Hippocampal formation (tissue), 2 donors: ENCODE measurements at places on chromosomes 6 and 20.
A peak's percentile ranks its signal among the peaks of the same experiment; 100 is the strongest.

GRCh38 chr6:46175446-46175845 is 4.7 kb upstream of the ENPP5 start:
- no peak for DNase-seq

- no peak for DNase-seq
Measured at GRCh38 chr20:23071996-23072395, 14.1 kb downstream of the CD93 start.

GRCh38 chr6:142822842-142823241 is 122.1 kb downstream of the HIVEP2 start:
- no peak for DNase-seq

- no peak for DNase-seq
Measured at GRCh38 chr6:4806791-4807190, 30.6 kb downstream of the CDYL start.

DNA sequence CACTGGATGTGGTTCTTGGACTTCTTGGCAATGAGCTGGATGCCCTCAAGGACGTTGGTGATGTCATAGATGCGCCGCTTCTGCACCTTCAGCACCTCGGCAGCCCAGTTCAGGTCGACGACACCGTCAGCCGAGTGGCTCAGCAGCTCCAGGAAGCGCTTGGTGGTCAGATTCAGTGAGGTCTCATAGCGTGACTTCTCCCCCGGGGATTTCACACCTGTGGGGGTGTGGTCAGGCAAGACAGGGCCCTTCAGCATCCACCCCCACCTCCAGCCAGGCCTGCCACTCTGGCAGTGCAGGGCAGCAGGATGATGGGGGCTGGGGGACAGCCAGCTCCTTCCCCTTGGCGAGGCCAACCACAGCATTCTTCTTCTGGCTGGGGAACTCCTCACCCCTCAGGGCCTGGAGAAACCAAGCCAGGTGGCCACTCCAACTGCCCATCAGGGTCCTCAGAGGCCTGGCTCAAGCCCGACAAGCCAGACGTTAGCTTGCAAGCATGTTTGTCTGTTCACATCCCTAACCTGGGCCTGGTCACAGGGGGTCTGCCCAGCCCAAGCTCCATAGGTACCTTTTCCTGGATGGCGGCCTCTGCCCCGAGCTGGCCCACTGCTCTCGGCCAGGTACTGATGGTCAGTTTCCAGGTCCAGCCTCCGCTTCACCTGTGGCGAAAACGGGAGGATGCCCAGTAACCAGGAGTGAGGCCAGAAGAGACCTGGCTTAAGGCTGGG is 5.7 kb upstream of the NECAB3 start:
- DNase-seq: no peak

GRCh38 chr6:3569816-3570215 is 113.0 kb upstream of the SLC22A23 start:
- no peak for DNase-seq

DNA sequence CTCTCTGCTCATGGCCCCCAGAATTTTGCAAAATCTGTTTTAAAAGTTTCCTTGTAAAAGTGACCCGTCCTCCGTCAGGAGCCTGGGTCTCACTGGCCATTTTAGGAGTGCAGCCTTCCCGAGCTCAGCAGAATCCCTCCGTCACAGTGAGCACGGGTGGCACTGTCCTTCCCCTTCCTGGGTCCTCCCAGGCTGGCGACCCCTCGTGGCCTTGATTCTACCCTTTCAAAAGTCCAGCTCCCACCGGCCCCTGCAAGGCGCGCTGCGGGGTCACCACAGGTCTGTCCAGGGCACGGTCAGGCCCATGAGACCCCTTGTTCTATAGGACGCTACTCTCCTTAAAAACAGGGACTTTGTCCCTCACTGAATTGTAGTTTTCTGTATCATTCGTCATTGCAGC is 112.7 kb downstream of the PSMB1 start:
- DNase-seq: no peak

DNA sequence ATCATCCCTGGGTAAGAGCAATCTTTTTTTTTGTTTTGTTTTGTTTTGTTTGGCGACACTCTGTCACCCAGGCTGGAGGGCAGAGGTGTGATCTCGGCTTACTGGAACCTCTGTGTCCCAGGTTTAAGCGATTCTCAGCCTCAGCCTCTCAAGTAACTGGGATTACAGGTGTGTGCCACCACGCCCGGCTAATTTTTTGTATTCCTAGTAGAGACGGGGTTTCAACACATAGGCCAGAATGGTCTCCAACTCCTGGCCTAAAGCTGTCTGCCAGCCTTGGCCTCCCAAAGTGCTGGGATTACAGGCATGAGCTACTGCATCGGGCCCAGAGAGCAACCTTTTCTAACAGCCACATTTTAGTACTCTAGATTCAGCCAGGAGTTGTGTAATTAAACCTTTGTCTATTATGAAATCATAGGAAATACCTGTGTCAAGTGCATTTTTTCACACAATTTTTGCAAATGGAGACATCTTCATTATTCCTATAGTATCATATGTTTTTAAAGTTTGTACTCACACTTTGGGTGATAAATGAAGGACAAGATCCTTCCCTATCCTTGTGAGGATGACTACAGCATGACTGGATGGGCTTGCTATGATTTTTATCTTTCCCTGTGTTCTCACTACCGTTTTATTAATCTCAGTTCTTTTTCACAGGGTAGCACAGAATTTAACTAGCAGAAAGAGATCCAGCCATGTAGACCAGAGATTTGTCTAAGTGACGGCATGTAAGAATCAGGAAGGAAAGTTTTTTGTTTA is 82.6 kb downstream of the OR2B2 start:
- no peak for DNase-seq

DNA sequence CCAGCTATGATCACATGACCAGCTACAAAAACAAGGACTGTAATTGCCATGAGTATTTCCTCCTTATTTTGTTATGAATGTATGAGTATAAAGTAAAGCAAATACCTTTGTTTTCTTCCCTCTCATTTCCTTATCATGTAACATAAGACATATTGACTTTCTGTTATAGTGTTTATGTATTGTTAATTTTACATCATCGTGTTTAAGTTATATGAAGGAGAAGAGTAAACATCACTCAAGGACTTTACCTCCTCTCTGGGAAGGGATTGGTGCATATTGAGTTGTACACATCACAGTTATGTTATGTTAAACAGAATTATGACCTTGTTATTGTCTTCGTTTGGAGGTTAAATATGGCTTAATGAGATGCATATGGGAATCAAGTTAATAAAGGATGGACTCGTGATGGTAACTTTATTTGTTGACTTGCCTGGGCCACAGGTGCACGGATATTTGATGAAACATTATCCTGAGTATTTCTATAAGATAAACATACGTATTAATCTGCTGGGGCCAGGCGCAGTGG is 57.3 kb upstream of the CNKSR3 start:
- no peak for DNase-seq

- no peak for DNase-seq
Measured at GRCh38 chr6:163985710-163986109, 571.2 kb downstream of the QKI start.

GRCh38 chr6:56744528-56744927 is 101.8 kb upstream of the DST start:
- no peak for DNase-seq

GRCh38 chr6:167824591-167825331 is 1.9 kb upstream of the AFDN start:
- peak; percentile 39 for DNase-seq

DNA sequence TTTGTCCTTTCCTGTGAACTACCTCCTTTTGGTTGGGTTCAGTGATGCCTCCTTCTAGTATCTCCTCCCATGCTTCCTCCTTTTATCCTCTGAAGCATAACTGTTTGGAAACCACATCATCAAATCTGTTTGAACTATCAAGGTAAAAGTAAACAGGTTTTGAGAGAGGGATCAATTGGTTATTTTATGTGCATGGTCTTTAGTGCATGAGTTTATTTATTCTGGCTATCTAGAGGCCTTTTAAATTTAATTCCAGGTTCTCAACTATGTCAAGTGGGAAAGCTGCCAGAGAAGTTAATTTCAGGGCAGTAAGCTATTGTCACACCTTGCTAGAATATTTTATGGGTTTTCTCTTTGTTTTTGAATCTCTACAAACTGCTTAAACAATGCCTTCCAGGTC is 54.1 kb downstream of the WASF1 start:
- DNase-seq: no peak

DNA sequence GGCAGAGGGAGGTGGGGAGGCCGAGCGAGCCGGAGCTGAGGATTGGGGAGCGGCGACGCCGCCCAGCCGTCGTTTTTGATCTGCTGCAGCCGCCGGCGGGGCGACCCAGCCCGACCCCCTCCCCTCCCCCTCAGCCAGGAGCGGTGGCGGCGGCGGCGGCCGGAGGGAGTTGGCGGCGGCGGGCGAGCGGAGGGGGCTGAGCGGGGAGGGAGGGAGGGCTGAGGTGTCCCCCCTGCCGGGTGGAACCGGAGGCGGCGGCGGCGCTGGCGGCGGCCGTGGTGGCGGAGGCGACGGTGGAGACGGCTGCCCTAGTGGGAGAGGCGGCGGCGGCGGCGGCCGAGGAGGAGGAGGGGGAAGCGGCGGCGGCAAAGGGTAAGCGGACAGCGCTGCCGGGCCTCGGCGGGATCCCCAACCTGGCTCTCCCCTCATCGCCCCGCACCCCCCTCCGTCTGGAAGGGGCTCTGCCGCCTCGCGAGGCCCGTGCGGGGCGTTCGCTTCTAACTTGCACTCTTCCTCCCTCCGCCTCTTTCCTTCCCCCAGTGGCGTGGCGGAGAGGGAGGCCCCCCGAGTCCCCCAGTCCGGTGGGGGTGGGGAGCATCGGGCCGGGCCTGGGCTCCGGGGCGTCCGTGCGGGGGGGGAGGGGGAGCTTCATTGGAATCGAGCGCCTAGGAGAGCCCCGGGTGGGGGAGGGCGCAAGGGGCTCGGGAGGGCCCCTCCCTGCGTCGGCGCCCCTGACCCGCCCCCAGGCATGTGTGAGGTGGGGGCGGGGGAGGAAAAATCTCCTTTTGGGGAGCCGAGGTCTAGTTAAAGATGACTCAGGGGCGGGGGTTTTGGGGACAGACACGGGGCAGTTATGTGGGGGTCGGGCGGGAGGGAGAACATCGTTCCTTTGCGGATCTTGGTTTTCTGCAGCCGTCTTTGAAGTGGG is at the start of gene TAB2:
Gene TAB2, plus strand, starts transcription at position 69 of the 928 bp plus-strand sequence. CDS start 52,286 bp downstream, outside the sequence.
- DNase-seq: peak; percentile 68

- no peak for DNase-seq
Measured at GRCh38 chr20:7608250-7608649, 332.0 kb downstream of the HAO1 start.

- DNase-seq: no peak
Measured at GRCh38 chr6:118354641-118355040, 193.5 kb upstream of the PLN start.

DNA sequence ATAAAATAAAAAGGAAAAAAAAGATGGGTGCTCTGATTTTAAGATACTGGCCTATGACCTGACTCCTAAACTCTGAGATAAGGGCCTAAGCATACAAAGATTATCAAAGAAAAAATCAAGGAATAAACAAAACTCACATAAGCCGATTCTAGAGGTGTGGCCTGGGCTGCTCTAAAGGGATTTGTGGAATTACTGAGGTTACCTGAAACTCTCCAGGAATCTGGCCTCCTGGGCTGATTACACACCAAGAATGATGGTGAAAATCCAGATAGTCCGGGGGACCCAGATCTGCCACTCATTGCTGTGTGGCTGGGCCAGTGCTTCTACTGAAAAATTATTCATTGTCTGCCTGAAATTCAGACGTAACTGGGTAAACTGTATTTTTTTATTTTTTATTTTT is 122.7 kb upstream of the RNF24 start:
- DNase-seq: no peak

GRCh38 chr6:56766139-56766805 is 123.6 kb upstream of the DST start:
- DNase-seq: no peak

DNA sequence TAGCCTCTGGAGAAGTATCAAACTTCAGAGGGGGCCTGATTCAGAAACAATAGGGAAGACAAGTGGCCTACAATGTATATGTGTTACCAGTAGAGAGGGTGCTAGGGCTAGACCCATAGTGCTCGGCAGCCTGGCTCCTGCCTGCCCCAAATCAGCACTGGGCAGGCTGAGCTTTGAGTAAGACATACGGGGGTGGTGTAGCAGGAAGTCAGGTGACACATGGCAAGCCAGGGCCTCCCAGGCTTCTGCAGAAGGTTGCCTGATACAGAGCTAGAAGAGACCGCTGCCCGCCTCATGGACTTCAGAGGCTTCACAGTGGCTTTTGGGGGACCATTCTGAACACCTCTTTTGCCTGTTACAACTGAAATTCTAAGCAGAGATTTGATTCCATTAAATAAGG is 43.4 kb downstream of the RALY start:
- DNase-seq: no peak

DNA sequence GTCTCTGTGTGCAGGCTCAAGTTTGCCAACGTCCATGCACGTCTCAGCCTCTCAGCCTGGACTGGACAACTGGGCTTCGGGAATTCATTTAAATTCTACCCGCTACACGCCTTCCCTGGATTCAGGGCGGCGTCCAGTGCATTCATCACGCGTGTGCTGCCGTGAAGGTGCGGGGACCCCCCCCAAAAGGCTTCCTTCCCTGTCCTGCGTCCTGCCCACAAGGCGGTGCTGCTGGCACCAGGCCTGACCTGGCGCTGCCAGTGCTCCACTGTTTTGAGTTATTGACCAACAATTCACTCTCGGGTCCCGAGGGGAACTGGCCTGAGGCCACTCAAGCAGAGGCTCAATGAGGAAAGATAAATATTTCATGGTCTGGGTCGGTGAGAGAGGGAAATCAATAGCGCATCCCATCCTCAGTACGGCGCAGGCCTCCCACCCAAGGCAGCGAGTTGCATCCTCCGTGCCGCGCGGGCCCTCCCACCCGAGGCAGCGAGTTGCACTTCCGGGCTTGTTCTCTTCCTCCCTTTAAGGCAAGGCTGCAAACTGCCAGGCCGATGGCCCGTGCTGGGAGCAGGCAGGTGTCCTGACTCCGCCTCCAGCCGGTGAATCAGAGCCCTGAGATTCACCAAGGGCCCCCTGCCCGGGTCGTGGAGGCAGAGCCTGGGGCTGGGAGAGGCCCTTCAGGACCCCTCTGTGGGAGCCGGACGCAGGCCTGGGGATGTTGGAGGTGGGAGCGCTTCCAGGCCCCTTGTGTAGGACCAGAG is 22.8 kb upstream of the BHLHE23 start:
- DNase-seq: no peak

DNA sequence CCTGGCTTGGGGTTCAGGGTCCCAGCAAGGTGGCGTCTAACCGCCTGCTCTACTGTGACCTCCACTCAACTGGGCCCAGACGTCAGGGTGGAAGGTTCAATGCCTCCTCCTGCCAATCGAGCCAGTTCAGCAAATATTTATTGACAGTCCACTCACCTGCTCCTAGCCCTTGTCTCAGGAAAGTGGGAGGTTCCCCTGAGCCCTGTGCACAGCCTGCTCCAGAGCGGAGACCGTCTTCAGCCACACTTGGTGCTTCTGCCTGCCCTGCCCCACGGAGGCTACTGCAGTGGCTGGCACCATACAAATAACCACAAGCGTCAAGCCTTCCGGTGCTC is 6.1 kb downstream of the CCDC167 start:
- DNase-seq: no peak

GRCh38 chr20:40506537-40506939 is 182.5 kb downstream of the MAFB start:
- peak; percentile 51 for DNase-seq

DNA sequence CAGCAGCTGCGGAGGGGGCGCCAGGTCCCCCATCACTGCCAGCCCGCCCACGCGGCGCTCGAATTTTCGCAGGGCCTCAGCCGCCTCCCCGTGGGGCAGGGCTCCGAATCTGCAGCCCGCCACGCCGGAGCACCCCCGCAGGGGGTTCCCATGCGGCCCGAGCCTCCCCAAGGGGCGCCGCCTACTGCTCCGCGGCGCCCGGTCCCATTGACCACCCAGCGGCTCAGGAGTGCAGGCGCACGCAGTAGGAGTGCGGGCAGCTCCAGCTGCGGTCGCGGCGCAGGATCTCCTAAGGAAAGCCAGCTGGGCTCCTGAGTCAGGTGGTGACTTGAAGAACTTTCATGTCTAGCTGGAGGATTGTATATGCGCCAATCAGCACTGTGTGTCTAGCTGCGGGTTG is 155.3 kb upstream of the RREB1 start:
- DNase-seq: no peak
